ENCODE measurements at places on chromosomes 2 and 18. TPM values are rescaled to one million over a fixed set of nuclear protein-coding genes. Genes with fewer than 3 reads are reported as not detected.
A peak's percentile ranks its signal among the peaks of the same experiment; 100 is the strongest.

Gene NEU2
- total RNA-seq, result not detected

Gene ANKRD62
- not detected for total RNA-seq

Gene ZNF514
- total RNA-seq, result 6.3 TPM

Gene KYNU
- total RNA-seq, result 0.26 TPM

Gene CRYGD
- total RNA-seq, result not detected

Gene FSIP2
- under 0.01 TPM for total RNA-seq

DNA sequence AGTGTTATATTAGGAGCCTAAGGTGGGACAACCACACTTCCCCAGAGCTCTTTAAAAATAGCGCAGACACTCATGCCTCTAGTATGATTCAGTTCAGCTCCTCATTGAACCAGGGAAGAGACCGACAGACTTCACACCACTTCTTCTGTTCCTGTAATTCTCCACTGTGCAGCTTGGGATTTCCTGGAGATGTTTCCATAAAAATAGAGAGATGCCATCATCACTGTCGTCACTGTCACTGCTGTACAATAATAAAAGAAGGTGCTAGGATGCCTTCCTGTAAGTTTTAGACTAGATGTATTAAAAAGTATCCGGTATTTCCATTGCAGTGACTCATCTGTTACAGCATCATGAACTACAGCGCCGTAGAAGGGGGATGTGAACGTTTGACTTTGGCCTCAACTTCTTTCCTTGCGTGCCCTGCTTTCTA is 110.9 kb downstream of the FAM210A start:
- peak; percentile 26 for DNase-seq

GRCh38 chr2:200810252-200810997 is 1.3 kb upstream of the BZW1 start:
- no peak for DNase-seq

GRCh38 chr2:201235860-201236811 is 24.2 kb upstream of the CASP8 start:
- DNase-seq, result peak; percentile 71

GRCh38 chr2:158184556-158185343 is 83.1 kb downstream of the UPP2 start:
- DNase-seq, result no peak

DNA sequence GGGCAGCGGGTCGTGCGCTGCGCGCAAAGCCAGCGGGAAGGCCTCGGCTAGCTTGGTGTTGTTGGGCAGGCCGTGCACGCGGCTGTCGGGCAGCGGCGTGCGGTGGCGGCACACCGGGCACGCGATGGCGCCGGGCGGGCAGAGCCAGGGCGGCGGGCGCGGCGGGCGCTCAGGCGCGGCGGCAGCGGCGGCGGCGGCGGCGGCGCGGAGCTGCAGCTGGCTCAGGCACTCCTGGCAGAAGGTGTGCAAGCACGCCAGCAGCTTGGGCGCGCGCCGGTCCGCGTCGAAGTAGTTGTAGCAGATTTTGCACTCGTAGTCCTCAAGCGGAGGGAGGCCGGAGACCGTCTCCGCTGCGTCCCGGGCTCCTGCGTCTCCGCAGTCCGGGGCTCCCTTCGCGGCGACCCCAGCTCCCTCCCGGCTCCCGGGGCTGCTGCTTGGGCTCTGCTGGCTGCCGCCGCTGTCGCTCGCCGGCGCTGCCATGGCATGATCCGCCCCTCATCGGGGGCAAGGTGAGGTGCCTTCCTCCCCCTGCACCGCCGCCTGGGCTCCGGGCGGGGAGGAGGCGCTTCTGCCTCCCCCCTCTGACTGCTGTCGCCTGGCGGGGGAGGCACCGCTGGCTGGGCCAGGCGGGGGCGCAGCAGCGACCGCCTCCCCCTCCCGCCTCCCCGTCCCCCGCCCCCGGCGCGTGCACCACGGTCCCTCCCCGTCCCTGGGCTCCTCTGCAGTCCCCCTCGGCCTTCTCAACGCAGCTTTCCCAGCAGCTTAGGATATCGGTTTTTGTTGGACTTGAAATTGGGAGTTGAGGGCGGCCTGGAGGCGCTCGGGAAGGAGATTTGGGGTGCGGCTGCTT is 21.0 kb upstream of the PAX3 start:
- no peak for DNase-seq

DNA sequence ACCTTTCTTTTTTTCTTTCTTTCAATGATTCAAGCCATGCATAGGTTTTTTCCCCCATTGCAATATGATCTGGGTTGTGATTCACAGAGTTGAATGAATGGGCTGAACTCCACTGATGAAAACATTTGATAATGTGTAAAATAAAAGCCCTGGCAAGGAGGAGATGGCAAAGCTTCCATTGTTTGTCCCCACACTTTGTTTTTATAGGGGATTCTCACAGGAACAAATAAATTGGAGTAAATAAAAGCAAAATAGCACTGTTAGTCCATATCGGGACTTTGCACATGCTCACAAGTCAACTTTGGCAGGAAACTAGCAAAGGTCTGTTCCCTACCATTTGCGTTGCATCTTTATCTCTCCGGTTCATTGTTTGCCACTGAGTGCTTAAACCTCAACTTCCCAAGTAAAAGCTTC is 55.7 kb downstream of the MEIS1 start:
- DNase-seq, result peak; percentile 38

GRCh38 chr2:178733975-178734374 is 73.2 kb downstream of the TTN start:
- no peak for DNase-seq

- no peak for DNase-seq
Measured at GRCh38 chr2:108787216-108787541, 608 bp downstream of the CCDC138 start.
